ENCODE measurements at places on chromosomes 3 and 15.

- no peak for DNase-seq
Measured at GRCh38 chr3:119413603-119414280, 49.7 kb downstream of the TMEM39A start.

DNA sequence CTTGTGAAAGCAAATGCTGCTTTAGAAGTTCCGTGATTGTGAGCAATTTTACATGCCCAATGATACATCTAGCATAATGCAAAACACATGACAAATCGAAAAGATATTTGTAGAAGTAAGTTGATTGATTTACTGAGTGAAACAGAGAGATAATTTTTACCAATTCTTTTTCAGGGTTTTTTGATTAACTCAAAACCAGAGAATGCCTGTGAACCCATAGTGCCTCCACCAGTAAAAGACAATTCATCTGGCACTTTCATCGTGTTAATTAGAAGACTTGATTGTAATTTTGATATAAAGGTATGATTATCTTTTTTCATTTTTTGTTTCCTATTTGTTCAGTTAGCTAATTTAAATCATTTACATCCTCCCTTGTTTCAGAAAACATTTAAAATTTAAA, 58.8 kb downstream of the RNF13 start:
- peak; percentile 4 for DNase-seq

- DNase-seq = no peak
Measured at GRCh38 chr3:168295027-168295426, 199.3 kb upstream of the GOLIM4 start.

GRCh38 chr15:95822961-95823360, 507.5 kb upstream of the NR2F2 start:
- no peak for DNase-seq

DNA sequence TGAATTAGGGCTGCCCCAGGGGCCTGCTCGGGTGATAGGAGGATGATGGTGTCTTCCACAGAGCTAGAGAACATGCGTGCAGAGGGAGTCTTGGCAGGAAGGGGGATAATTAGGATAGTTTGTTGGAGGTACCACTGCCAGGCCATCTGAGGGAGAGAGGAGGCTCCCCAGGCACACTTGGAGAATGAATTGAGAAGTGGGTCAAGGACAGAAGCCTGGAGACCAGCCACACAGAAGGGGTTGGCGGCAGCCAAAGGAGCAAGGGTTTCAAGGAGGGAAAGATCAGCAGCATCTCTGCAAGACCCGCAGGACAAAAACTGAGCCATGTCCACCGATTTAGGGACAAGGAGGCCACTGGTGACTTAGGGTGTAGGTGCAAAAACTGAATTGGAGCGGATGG, 6.9 kb downstream of the SLC28A1 start:
- DNase-seq = no peak

- DNase-seq = no peak
Measured at GRCh38 chr15:25391971-25392721, 46.7 kb downstream of the UBE3A start.

- no peak for DNase-seq
Measured at GRCh38 chr3:71498543-71498942, 85.0 kb downstream of the FOXP1 start.

DNA sequence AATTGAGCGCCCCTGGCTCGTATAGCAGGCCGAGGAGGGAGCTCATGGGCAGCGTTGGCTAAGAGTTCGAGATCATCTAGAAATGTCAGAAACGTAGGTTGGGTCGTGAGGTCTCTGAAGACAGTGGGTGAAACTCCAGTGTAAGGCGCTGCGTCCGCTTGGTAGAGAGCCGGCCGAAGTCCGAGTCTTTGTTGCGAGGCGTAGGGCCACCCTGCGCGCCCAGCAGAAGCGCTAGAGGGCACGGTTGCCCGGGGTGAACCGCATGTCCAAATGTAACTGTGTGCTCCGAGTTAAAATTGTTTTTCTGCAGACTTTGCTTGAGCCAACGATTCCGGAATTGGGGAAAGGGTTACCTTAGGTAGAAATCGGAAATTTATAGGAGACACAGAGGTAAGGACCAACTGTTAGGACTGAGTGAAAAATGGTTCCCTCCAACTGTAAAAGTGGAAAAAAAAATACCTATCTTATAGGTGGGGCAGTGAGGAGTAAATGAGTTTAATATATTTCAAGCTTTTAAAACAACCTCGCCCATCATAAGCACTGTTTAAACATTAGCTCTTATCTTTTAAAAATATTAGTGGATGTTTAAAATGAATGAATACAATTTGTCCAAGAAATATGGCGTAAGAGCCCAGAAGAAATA, 993 bp upstream of the SIAH2 start:
- peak; percentile 61 for DNase-seq

GRCh38 chr3:43254125-43254524, 32.2 kb upstream of the SNRK start:
- no peak for DNase-seq

DNA sequence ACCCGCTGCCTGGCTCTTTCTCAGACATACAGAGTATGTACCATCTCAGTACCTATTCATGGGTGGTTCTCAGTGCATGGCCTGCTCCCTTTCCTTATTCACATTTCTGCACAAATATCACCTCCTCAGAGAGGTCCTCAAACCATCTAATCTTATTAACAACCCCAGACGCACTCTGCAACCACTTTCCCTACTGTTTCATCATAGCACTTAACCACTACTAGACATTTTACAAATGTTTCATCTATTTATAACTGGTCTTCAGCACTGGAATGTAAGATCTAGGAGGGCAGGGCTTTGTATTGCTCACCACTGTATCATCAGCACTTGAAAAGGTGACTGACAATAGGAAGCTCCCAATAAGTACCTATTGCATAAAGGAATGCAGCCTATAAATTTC, 45.1 kb downstream of the TNIK start:
- DNase-seq = no peak

DNA sequence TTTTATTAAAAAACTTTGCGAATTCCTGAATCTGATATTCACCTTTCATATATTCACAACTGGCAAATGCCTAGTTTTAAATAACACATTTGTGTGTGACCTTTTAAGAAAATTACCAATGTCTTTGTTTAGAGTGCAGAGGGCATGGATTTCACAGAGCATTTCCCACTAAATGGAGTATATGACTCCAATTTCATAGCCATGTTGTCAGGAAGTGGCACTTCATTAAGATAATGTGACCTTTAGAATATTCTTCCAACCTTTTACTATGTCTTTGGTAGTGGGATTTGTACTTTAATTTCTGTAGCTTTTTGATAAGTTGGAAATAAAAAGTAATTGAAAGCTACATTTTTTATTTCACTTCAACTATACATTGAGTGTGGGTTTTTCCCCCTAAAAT, 188.7 kb downstream of the NAALADL2 start:
- DNase-seq = no peak

DNA sequence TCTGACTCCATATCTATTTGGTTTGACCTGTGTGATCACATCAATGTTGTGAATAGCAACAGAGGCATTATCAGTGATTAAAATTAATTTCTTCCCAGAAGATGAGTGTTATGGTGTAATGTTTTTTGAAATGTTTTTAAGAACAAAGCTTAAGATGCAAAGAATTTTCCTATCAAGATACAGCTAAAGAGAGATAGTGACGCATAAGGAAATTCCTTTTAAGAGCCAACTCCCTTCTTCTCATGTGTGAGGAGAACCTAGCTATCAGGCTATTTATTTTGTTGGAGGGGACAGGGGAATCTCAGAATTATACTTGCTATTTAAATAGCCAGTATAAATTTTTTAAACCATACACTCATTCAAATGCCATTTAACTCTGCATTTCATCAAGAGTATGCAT, 71.3 kb downstream of the COL8A1 start:
- DNase-seq = no peak

DNA sequence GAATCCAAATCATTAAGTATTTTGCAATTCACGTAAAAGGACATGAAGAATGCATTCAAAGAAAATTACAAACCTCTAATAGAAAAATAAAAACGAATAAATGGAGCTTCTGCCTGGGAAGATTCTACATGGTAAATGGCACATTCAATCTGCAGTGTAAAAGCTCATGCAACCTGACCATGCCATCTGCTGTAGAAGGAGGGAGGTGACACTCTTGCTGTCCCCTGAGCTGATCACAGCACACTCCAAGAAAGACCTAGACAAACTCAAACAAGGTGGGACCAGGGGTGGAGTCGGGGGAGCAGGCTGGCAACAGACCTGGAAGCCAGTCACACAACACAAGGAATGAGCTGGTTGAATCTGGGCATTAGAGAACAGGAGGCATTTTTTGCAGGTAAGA, 101.8 kb downstream of the BDH1 start:
- peak; percentile 19 for DNase-seq

DNA sequence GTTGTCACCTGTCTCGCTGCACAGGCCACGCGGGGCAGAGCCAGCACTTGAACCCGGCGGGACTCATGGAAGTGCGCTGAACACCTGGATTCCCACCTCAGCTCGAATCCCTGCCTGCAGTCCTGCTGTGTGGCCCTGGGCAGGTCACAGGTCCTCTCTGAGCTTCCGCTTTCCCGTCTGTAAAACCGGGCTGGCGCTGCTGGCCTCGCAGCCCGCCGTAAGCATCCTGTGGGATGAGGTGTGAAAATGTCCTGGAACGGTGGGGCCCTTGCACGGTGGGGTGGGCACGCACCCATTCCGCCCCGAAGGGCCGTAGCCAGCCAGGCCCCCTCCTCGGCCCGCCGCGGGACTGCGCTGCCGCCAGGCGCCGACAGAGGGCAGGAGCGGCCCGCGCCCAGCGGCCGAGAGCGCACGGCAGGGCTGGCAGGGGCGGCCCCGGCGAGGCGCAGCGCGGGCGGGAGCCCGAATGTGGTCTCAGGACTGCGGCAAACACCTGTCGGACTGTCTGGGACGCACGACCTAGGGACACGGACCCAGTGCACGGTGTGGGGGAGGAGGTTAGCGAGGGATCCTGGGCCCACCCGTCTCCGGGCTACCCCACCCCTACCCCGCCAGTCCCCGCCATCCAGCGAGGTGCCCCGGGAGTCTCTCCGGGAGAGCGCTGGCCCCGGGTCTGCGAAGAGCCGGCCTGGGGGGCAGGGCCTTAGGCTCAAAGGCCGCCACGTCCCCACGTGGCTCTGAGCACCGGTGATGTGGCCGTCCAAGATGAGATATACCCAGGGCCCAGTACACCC, 40.4 kb downstream of the DNAJB8 start:
- DNase-seq = peak; percentile 59

GRCh38 chr3:30305021-30305420, 301.4 kb upstream of the TGFBR2 start:
- no peak for DNase-seq

- no peak for DNase-seq
Measured at GRCh38 chr15:31377030-31377429, 50.4 kb downstream of the KLF13 start.

- no peak for DNase-seq
Measured at GRCh38 chr15:96524676-96525417, 194.3 kb downstream of the NR2F2 start.

GRCh38 chr15:33584797-33585196, 274.0 kb downstream of the RYR3 start:
- DNase-seq = no peak

- DNase-seq = no peak
Measured at GRCh38 chr3:111746772-111747171, 112.3 kb upstream of the PHLDB2 start.

- no peak for DNase-seq
Measured at GRCh38 chr3:30646181-30646876, 39.9 kb downstream of the TGFBR2 start.

- DNase-seq = peak; percentile 19
Measured at GRCh38 chr3:100761211-100761942, 52.1 kb downstream of the TFG start.

DNA sequence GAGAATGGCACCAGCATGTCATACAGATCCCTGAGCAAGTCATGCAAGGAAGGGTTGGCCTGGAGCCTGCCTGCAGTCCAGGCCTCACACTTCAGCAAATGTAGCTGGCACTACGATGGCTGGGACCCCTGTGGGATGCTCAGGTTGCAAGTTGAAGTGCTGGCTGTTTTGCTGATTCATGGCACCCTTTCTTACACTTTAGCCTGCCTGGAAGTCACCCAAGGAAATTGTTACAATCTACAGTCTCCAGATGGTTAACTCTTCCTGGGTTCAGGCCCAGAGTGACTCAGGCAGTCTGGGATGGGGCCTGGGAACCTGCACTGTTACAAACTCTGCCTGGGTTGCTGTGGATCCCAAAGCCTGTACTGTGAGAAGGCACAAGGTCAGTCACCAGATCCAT, 91.0 kb upstream of the SLC6A11 start:
- DNase-seq = no peak

- no peak for DNase-seq
Measured at GRCh38 chr3:158159714-158160113, 49.8 kb downstream of the RSRC1 start.

GRCh38 chr3:172235698-172236097, 196.3 kb downstream of the FNDC3B start:
- no peak for DNase-seq

GRCh38 chr3:190073264-190074008, 47.3 kb downstream of the P3H2 start:
- DNase-seq = no peak

- DNase-seq = no peak
Measured at GRCh38 chr3:196914866-196915265, 27.5 kb downstream of the NCBP2 start.

DNA sequence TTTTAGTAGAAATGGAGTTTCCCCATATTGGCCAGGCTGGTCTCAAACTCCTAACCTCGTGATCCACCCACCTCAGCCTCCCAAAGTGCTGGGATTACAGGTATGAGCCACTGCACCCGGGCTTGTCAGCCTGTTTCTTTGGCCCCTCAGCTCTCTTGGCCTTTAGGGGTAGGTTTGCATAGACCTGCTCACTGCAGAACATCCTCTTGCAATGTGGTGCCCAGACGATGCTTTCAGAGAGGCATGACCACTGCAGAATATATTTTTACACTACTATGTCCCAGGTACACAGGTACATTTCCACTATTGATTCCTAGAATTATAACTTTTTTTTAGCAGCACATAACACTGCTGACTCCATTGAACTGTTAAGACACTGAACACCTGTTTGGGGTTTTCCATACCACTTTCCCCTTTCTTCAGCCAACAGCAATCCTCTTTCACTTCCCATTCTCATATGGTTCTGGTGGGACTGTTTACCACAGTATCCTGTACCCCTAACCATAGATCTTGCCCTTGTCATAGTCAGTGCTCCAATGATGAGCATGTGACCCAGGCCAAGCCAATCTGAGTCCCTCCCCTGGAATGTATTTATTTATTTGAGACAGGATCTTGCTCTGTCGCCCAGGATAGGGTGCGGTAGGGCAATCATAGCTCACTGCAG, 21.1 kb downstream of the CCDC32 start:
- no peak for DNase-seq

DNA sequence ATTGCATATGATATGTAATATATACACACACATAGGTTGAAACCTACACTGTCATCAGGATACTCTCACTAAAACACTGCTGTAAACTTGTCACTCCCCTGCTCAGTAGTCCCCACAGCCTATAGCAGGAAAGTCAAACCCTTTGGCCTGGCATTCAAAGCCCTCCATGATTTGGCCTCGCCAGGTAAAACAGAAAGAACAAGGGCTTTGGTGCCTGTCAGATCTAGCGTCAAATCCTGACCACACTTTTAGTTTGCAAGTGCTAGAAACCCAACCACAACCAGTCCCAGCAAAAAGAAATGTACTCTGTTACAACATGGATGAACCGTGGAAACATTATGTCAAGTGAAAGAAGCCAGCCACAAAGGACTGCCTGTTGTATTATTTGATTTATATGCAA, 11.4 kb downstream of the CRABP1 start:
- DNase-seq = peak; percentile 24

All from activated CD4-positive, alpha-beta T cell treated with anti-CD3 and anti-CD28 coated beads, Interleukin-10, Interleukin-2, amounts not matched to agents 100 ng/mL and 50 ng/mL, durations not matched to agents 16 hours and 8 hours (primary cell).